Iris pigment epithelial cell (primary cell): ENCODE measurements at places on chromosomes 12 and 14.
A peak's percentile ranks its signal among the peaks of the same experiment; 100 is the strongest.

GRCh38 chr12:18246066-18246465 lies 15.3 kb upstream of the PIK3C2G start:
- no peak for DNase-seq

- no peak for DNase-seq
Observed at GRCh38 chr12:48861111-48861510, 4.6 kb downstream of the RND1 start.

DNA sequence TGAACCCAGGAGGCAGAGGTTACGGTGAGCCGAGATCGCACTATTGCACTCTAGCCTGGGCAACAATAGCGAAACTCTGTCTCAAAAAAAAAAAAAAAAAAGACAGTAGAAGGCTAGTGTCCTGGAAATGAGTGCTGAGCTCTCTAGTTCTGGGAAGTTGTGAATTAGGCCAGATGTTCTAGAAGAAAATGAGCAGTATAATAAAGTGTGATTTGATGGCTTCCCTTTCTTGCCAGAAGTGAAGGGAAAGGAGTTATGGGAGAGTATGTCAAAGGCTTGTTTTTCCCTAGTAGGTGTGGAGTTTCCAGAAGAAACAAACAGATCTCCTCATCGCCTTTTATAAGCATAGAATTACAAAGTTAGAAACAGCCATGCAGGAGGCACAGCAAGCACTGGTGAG lies 20.5 kb downstream of the RNF212B start:
- DNase-seq, result no peak

GRCh38 chr12:75291014-75291413 lies 39.1 kb downstream of the CAPS2 start:
- DNase-seq, result no peak

DNA sequence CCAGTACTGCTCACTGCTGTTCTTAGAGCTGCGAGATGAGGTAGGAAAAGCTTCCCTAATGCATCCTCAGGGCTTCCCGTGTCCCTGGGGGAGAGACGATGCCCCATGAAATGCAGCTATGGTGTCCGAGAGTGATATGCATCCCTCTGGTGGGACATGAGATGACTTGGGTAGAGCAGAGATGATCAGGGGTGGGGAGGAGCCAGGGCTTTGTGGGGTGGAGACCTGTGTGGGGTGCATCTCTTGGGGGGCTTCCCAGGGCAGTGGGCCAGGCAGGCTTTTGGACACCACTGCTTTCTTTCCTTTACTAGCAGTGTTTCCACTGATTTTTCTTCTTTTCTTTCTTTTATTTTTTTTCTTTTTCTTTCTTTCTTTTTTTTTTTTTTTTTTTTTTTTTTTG lies 147.3 kb downstream of the ADGRD1 start:
- no peak for DNase-seq

GRCh38 chr12:105822131-105823105 lies 316.3 kb downstream of the NUAK1 start:
- DNase-seq, result peak; percentile 9

GRCh38 chr12:48910196-48910595 lies 15.1 kb downstream of the FKBP11 start:
- no peak for DNase-seq

- no peak for DNase-seq
Observed at GRCh38 chr14:93073358-93073707, 42.4 kb downstream of the ITPK1 start.

DNA sequence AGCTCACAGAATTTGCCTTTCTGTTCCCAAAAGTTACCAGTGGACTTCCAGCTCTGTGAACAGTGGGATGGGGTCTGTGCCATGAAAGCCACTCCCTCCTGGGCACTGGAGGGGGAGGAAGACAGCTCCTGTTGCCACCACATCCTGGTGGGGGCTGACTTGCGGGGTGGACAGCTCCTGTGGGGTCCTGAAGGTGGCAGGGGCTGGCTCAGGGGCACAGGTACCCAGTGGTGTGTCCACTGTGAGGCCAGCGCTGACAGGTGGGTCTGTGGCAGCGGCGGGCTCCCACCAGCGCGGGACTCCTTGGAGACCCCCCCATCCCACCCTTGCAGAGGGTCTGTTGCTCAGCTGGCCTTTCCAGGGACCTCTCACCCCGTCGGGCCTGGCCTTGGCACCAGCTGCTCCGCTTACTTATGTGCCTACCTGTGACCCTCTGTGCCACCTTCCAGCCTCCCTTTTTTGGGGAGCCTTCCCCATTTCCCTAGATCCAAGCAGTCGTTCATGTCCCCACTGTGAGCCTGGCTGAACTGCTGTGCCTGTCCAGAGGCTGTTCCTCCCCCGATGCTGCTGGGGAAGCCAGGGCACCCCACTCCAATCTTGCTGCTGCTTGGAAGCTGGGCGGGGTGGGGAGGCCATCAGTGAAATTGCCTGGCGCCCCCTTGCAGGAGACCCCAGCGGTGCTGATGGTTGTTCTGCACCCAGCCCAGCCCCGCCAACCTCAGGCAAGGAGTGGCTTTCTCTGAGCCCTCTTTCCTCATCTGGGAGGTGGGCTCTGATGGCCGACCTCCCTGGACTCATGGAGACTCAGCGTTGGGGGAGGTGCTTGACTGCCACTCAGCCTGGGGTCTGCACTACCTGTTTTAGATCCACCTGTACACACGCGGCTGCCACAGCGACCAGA lies 2.2 kb downstream of the TEDC1 start:
- no peak for DNase-seq

DNA sequence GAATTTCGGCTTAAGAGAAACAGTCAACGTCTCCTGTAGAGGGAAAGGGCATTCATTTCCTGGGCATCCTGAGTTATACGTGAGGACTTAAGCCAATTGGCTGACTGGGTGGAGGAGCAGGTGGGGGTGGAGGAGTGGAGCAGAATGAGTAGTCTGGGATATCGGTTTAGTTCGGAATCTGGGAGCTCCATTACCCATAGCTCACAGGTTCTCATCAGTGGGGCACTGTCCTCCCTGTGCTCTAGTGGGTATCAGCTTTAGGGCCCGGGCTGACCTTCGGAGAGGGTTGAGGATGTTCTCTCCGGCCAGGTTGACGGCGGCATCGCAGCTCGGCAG lies 704 bp downstream of the SDR39U1 start:
- peak; percentile 59 for DNase-seq

DNA sequence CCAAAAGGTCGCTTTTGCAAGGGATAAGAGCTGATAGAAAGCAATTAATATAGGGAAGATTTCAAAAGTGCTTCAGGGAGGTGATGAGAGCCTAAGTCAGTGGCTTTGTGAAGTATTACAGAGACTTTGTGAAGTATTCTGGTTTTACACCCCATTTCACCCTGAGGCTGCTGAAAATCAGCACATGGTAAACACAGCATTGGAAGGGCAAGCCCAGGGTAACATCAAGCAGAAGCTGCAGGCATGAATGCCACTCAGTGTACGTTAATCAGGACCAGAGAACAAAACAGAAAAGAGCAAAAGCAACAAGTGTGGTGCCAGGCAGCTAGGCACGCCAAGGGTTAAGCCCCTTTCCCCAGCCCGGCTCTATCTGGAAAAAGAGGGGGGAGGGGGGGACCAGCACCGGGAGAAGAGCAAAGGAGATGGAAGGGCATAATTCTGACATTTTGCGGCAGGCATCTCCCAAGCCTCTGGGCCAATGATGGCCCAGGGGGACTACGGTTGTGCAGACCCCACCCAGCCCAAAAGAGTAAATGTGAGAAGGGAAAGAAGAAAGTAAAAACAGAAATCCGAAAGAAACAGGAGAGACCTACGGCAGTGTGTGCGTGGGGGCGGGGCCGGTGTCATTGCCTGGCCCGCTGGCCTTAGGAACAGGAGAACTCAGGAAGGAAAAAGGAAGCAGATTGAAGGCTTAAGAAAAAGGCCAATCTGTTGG lies 58.9 kb downstream of the DHRS2 start:
- DNase-seq, result no peak

DNA sequence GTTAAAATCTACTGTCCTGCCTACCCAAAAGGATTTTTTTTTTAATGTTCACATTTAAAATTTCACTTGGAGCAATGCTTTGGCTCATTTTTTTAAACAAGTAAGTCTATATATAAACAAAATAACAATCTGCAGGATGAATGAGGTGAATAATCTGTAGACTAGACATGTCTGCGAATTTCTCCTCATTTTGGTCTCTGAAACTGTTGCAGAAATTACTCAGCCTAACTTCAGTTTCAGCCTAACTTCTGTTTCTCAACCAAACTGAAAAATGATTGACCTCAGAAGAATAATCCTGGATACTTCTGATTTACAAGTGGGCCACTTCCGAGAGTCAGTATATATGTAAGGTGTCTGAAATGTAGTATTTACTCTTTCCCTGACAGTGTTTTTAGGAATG lies 39.8 kb upstream of the NPAS3 start:
- no peak for DNase-seq

DNA sequence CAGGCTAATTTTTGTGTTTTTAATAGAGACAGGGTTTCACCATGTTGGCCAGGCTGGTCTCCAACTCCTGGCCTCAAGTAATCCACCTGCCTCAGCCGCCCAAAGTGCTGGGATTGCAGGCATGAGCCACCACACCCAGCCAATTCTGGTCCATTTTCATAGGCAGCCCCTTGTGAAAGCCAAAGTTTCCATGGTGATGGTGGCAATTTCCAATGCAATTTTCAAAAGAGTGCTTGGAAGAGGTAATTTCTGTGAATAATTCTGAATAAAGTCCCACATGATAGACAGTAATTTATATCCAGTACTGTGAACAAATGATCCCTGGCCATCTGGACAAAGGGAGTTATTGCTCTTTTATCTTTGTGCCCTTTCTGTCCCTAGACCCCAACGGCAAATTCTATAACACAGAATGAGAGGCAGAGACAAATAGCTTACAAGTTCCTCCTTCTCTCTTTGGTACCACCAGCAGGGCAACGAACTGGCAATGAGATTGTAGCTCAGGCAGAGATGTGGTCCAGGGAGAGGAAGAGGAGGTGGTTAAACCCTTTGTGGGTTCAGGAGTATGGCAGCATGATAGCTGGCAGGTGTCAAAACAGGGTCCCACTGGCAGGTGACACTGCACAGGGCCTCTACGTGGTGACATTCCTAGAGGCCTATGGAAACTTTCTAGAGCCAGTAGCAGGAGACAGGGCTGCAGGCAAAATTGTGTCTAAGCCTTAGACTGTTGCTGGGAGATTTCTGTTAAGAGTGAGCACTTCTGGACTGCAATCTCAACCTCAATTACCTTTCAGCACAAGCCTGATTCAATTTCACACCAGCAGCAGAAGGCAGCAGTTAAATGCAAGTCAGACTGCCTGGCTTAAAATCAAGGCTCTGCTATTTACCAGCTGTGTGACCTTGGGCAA lies 46.5 kb downstream of the NT5DC3 start:
- DNase-seq, result no peak

DNA sequence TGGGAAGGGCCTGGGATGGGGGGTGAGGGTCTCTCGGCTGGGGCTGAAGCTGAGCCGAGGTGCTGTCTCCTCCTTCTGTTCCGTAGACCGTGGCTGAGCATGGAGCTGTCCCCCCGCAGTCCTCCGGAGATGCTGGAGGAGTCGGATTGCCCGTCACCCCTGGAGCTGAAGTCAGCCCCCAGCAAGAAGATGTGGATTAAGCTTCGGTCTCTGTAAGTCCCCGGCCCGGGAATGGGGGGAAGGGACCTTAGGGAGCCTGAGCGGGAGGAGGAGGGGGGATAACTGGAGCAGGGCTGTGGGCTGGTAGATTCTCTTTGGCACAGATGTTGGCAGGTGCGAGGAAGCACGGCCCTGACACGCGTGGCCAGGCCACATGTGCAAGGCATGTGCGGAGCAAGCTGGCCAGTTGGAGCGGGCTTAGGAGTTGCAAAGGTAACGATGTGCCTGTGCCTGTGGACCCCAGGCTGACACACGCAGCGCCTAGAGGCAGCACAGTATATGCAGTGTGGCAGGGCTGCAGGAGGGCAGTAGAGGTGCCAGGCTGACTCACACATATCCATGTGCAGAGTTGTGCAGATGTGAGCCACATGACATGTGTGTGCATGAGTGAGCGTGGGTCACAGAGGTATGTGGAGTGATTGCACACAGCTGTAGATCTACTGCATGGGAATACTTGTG lies 512 bp downstream of the PDE1B start:
- DNase-seq, result no peak

- no peak for DNase-seq
Observed at GRCh38 chr12:116675339-116676107, 62.3 kb downstream of the SPRING1 start.

GRCh38 chr12:113174461-113175384 lies 10.6 kb downstream of the DDX54 start:
- DNase-seq, result peak; percentile 49

GRCh38 chr14:20873370-20874177 lies 17.6 kb upstream of the RNASE3 start:
- peak; percentile 81 for DNase-seq

DNA sequence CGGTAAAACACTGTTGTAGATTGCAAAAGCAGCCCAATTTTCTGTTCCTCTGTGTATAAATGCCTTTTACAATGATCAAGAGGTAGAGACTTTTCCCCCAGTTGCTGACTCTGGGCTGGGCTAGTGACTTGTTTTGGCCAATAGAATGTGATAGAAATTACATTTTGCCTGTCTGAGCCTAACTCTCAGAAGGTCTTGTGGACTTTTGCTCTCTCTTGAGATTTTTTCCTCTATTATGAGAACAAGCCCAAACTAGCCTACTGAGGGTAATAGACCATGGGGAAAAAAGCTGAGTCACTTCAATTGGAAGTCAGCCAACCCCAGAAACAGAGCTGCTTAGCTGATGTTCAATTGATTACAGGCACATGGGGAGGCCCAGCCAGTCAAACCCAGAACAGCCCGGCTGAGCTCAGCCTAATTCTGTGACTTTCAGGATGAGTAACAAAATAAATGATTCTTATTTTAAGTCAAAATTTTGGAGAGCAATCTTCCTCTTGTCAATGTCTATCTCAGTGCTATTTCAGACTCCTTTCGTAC lies 61.4 kb downstream of the MYF5 start:
- peak; percentile 96 for DNase-seq

GRCh38 chr12:113252494-113252893 lies 31.2 kb downstream of the TPCN1 start:
- DNase-seq, result no peak

- no peak for DNase-seq
Observed at GRCh38 chr12:42490261-42490842, 99.2 kb downstream of the PRICKLE1 start.

- peak; percentile 37 for DNase-seq
Observed at GRCh38 chr12:40105265-40105514, 691 bp downstream of the SLC2A13 start.

GRCh38 chr12:93191423-93191822 lies 186.3 kb upstream of the NUDT4 start:
- DNase-seq, result no peak

DNA sequence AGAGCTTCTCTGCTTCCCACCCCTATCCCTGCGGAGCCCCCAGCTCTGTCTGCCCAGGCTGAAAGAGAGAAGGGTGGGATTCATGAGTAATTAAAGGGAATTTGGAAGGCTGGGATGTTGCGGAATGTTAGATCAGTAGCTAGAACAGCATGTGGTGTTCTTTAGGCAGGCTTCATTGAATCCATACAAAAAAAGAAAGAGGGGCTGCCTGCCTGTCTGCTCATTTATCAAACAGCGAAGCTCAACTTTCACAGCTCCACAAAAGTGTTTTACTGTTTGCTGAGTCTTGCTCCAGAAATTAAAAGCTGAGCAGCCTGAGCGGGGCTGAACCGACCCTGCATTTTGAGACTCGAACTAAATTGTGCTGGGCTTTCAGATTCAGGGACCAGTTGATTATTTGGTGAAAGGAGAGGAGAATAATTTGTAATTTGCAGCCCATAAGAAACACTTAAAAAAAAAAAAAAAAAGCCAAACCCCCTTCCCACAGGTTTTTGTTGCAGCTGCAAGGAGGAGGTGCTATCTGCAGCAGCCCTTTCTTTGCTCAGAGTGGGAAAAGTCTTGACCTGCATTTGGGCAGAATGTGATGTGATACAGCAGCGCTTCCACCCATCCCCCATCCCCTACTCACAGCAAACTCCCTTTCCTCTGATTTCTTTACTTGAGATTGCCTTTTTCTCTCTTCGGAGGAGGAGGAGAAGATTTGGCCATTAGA lies 89.7 kb downstream of the RFX4 start:
- DNase-seq, result no peak

GRCh38 chr12:4269279-4269991 lies 4.1 kb upstream of the CCND2 start:
- peak; percentile 49 for DNase-seq
